Activated T-cell treated with anti-CD3 and anti-CD28 coated beads, Interleukin-2, amount 50 U/mL, for 48 hours (primary cell): ENCODE measurements at places on chromosomes 4 and X.

GRCh38 chr4:55851885-55852284, 1.6 kb upstream of the EXOC1 start:
- peak; percentile 38 for DNase-seq

DNA sequence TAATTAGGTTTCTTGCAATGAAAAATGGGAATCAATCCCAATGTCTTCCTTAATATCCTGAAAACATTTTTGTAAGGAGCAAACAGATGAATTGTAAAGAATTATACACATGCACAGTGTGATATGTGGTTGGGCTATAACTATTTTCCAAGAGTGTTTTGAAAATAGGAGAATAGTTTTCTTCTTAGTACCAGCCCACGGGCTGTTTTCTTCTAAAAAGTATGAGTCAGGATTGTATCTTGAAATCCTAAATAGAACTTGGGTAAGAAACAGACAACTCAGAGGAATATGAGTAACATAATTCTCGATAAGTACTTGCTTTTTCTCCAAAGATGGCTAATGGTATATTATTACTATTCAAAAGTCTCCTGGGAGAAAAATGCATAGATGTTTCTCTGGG, 136.7 kb downstream of the MAGEC2 start:
- DNase-seq, result no peak

- DNase-seq, result no peak
These were observed 418.4 kb upstream of the FSTL5 start for GRCh38 chr4:162582180-162582579.

DNA sequence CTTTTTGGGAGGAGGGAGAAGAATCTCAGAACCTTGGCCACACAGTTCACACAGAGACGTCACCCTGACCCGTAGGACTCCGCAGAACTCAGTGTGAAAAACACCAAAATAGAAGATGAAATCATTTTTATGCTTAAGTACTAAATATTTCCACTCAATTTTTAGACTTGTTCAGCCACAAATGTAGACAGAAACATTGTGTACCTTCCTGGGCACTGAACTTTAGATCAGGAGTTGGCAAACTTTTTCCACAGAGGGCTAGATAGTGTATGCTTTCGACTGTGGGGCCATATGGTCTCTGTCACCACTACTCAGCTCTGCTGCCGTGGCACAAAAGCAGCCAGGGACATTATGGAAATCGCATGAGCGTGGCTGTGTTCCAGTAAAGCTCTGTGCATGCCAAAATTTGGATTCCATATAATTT, 61.8 kb upstream of the STOX2 start:
- DNase-seq, result no peak

GRCh38 chrX:23790155-23790497, 7.2 kb downstream of the SAT1 start:
- no peak for DNase-seq
